ENCODE measurements at places on chromosomes 12 and 14.

DNA sequence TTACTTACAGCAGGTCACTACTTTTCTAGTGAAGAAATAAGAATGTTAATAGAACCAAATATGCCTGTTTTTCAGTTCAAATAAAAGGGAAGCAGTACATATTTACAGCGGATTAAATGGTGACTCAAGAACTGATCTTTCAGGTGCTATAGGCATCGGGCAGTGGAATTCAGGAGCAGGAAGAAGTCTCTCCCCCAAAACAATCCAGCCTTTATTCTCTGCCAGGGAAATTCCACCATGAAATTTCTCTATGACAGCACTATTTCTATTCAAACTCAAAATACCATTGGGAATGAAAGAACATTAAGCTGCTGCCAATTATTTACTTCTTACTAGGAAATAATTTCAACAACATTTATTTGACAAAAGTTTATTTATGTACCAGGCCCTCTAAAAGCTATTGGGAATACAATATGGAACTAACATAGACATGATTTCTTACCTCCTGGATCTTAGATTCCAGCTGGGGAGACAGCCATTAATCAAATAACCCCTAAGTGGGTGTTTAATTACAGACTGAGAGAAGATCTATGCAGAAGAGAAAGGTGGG, 60.3 kb upstream of the KRR1 start:
- DNase-seq = no peak

DNA sequence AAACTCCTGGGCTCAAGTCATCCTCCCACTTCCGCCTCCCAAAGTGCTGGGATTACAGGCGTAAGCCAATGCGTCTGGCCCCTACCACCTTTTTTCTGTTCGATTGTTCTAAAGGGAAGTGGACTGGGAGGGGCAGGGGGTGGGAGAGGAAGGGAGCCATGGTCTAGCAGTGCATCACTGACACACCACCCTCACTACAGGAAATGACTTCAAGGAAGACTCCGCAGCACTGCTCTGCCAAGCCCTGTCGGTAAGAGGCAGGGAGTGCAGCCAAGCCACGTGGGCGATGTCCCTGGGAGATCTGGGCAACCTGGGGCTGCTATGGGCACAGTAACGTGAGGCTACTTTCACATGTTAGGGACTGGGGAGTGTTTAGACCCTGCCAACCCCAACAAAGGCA, 18.0 kb downstream of the LRRC74A start:
- peak; percentile 32 for DNase-seq

GRCh38 chr12:31574803-31575575, 15.9 kb downstream of the DENND5B start:
- DNase-seq = no peak

DNA sequence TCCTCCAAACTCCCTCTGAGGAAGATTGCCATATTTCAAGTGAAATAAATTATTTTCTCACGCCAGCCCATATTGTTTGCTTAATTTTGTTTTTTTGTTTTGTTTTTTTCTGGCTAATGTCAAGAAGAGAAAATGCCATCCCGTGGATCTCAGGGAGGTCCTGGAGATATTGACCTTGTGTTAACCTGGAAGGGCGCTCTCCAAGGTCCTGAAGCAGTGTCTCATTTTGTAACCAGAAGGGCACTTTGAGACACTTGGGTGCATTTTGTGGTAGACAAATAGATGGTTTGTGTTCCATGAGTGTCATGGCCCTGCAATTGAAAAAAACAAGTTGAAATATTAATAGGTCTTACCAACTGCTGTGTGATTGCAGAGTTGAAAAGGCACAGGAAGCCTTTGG, 268.9 kb downstream of the SUDS3 start:
- DNase-seq = no peak

- no peak for DNase-seq
Observed at GRCh38 chr14:51844081-51844881, 16.1 kb upstream of the GNG2 start.

DNA sequence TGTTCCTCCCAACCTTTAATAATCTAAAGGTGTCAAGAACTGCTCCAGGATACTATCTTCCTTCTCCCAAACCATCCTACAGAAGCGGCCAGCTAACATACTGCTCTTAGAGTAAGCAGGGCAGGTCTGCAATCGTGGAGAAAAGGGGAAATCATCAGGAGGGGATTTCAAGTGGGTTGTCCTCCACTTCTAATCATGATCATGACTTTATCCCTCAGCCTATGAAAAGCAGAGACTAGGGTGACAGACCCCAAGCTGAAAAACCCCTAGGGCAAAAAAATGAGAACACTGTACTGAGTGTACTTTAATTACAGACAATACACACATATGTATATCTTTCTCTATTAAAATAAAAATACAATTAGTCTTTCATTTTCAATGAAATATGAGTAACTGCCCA, 13.9 kb downstream of the DUSP16 start:
- DNase-seq = no peak
